Frontal cortex (tissue), 4 donors: ENCODE measurements at places on chromosomes 3 and 15.

- no peak for DNase-seq
These were observed 4.9 kb downstream of the PRICKLE2 start for GRCh38 chr3:64220161-64220914.

DNA sequence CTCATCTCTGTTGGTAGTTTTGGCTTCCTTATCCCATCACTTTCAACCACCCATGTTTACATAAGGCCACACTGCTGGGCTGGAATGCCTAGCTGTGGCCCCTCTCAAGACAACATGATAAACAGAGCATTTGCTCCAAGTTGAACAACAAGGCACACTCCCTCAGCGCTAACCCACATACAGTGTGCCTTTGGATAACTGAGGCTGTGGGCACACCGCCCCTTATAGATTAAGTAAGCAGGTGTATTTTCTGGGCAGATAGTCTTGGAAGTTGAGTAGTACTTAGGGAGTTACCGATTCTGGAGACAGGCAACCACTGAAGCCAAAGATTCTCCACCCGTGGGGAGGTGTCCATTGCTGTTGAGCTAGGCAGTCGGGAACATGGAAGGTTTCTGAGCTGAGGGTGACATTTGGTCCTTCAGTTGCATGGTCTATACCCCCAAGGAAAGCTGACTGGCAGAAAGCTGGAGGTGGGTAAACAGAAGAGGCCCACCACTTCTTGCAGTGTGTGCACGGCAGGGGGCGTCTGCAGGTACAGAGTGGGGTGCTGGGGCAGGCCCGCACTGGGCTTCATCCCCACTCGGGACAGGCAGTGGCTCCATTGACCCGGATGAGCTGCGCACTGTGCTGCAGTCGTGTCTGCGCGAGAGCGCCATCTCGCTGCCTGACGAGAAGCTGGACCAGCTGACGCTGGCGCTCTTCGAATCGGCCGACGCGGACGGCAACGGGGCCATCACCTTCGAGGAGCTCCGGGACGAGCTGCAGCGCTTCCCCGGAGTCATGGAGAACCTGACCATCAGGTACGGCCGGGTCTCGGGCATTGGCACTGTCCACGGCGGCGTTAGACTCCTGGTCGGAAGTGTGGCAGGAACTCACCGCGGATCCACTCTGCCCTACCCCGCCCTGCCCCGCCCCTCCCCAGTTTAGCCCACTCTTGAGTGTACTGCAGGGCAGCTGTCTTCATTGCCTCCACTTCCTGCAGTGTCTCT, 16.8 kb downstream of the NOX5 start:
- peak; percentile 48 for DNase-seq

DNA sequence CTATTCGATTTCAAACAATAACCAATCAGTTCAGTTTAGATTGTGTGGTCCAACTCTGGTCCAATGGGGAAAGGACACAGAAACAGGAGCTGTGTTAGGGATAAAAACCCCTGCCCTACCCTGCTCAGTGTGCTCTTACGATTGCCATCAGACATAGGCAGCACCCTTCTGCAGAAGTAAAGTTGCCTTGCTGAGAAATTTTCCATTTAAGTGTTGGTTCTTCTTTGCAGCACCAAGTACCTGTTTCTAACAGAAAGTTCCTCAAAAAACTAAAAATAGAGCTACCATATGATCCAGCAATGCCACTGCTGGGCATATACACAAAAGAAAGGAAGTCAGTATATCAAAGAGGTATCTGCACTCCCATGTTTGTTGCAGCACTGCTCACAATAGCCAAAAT, 206.2 kb upstream of the CNTN4 start:
- DNase-seq: no peak

GRCh38 chr15:60548101-60548500, 69.2 kb upstream of the ICE2 start:
- DNase-seq: no peak

DNA sequence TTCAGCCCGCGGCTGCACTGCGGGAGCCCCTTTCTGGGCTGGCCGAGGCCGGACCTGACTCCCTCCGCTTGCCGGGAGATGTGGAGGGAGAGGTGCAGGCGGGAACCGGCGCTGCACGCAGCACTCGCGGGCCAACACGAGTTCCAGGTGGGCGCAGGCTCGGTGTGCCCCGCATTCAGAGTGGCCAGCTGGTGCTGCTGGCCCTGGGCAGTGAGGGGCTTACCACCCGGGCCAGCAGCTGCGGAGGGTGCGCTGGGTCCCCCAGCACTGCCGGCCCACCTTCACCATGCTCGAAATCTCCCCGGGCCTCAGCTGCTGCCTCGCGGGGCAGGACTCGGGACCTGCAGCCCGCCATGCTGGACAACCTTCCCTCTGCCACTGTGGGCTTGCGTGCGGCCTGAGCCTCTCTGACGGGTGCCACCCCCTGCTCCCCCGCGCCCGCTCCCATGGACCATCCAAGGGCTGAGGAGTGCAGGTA, 733.5 kb upstream of the CCDC54 start:
- no peak for DNase-seq

DNA sequence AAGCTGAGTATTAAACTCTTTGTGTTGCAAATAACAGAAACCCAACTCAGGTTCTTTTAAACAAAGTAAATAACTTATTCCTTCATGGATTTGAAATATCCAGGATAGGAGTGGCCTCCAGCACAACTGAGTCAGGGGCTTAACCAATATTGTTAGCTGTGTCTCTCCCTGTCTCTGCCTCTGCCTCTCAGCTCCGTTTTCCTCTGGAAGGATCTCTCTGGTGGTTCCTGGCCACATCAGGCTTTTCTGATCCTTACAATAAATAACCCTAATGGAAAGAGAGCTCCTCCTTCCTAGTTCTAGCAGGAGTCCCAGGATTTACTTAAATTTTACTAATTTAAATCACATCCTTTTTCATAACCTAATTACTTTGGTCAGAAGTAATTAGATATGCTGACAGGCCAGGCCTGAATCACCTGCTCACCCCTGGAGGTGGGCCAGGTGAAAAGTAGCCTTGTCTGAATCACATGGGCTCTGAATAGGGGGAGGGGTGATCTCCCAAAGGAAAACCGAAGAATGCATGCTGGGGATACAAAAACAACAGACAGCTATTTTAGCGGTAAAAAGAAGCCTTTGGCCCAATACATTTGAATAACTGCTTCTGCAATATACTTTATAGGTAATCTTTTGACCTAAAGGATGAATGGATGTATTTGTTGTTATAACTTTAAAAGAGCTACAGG, 75.4 kb downstream of the REC114 start:
- no peak for DNase-seq

- no peak for DNase-seq
These were observed 269.2 kb downstream of the PDCD6IP start for GRCh38 chr3:34067536-34068051.

DNA sequence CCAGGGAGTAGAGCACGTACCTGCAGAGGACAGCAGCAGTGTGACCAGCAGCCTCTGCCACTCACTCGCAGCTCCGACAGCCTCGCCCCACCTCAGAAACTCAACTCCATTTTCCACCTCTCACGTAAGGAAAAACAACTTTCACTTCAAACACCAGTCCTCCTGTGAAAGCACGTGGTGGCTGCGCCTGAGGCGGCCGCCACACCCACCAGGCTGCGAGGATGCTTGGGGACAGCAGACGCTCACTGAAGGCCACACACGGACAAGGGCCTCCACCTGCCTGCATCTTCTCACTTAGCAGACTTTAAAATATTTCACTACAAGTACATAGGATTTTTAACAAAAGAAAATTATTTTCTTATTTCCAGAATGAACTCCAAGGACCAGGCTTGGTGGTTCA, 67.9 kb downstream of the CYFIP1 start:
- no peak for DNase-seq

DNA sequence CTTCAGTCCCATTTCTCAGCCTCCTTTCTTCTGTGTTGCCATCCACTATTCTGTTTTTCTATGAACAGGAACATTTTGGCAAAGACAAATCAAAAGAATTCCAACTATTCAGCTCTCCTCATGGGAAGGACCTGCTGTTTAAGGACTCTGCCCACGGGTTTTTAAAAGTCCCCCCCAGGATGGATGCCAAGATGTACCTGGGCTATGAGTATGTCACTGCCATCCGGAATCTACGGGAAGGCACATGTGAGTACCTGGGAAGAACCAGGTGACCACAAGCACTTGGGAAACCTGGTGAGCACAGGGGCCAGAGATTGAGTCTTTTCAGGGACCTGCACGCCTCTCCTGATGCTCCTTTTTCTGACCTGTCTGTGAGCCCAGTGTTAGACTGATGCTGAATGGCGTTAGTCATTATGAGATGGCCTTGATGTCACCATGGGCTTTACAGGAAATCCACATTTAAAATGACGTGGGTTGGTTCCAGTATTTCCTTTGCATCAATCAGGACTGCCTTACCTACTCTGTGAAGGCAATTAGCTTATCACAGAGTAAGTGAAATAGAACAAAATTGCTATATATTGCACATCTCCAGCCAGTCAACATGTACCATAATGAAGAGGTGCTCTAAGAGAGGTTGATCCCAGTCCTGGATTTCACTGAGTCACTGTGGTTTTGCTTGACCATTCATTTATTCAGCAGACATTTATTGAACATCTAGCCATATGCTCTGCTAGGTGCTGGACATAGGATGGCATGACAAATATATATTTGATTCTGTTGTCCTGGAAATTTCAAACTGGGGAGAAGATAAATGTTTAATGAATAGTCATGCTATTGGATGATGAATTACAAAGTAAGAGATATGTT, 11.7 kb downstream of the TF start:
- no peak for DNase-seq

GRCh38 chr3:16587047-16587680, 18.1 kb downstream of the DAZL start:
- no peak for DNase-seq

- DNase-seq: no peak
These were observed at the start of gene MYL3 for GRCh38 chr3:46863261-46863782. Gene MYL3, minus strand, starts transcription at chr3:46863444. Its CDS starts 54 bp downstream, at chr3:46863390.
